ENCODE measurements at places on chromosomes 12 and 14.
A peak's percentile ranks its signal among the peaks of the same experiment; 100 is the strongest.

DNA sequence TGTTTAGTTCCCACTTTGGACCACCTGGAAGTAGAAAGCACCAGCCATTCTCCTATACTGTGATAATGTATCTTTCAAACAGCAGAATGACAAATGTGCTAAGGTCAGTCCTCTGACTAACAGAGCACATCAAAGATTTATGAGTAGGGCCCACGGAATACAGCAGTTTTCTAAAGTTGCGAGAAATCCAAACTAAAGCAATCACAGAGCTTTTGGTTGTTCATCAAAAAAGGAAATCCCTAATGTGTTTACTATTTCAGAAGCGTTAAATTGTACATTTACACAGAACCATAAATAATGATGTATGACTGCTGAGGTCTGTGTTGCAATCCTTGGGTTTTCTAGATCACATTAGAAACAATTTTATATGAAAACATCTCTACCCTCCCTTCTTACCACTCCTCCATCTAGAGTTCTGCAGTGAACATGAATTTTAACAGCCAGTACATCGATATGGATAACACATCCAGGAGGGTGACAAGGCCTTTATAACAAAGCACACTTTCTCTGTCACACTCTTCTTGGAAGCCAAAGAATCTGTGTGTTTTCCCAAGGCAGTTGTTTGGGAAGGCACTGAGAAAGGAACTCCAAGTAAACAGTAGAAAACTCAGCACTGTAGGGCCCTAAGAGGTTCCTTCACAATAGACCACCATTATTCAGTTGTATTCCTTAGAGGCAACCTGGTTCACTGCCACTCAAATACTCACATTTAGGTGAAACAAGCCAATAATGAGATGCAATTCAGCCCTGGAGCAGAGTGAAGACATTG lies 7.3 kb downstream of the KITLG start:
- DNase-seq: no peak

GRCh38 chr12:8493084-8493483 lies 20.2 kb upstream of the CLEC4D start:
- DNase-seq: no peak

GRCh38 chr12:15544589-15544988 lies 222.3 kb downstream of the PTPRO start:
- DNase-seq: no peak

DNA sequence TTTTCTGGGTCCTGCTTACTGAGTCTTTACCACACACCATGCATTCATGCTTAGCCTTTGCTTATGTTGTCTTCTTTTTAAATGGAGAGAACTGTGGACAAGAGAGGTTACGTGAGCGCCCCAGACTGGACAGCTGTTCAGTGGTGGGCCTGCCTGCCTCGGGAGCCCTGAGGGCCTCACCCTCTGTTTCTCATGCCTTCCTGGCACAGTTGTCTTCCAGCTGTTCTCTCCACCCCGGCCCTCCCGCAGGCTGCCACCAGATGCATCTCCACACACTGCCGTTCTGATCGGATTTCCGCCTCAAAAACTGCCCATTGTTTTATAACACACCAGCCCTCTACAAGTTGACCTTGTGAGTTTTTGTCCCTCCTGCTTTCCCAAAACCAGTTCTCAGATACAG lies 100.8 kb downstream of the SAMD4A start:
- no peak for DNase-seq

GRCh38 chr14:28867571-28867970 lies 101.0 kb downstream of the FOXG1 start:
- DNase-seq: no peak

- DNase-seq: no peak
These were observed 452.4 kb upstream of the NOVA1 start for GRCh38 chr14:27050208-27050607.

GRCh38 chr14:104293231-104293841 lies 154.9 kb downstream of the KIF26A start:
- DNase-seq: no peak

- no peak for DNase-seq
These were observed 129.9 kb downstream of the GRIP1 start for GRCh38 chr12:66549050-66549389.

DNA sequence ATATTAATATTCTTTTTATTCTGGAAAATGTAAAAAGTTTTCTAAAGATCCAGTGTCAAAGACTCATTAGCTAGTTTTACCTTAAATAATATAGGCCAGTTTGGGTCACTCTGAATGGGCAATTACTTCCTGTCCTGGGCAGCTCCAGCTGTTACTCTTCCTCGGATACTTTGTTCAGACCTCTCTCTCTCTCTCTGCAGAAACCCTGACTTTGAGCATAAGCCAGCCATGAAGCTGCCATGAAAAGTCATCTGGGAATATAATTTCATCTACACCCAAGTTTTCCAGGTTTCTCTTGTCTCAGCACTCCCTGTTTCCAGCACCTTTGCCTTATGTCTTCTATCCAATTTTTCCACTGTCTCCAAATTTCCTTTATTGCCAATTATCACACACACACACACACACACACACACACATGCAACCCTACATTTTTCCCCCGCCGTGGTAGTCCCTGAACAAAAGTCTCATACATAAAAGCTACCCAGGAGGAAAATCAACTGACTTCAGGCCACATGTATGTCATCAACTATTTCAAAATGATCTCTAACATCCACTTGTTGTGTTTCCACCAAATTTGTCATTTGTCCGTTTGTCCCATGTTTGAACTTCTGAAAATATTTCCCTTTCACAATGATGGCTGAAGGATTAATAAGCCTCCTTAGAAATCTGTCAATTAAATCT lies 318.1 kb downstream of the SSPN start:
- DNase-seq: no peak

- no peak for DNase-seq
These were observed 34.6 kb downstream of the ABHD12B start for GRCh38 chr14:50906326-50907065.

DNA sequence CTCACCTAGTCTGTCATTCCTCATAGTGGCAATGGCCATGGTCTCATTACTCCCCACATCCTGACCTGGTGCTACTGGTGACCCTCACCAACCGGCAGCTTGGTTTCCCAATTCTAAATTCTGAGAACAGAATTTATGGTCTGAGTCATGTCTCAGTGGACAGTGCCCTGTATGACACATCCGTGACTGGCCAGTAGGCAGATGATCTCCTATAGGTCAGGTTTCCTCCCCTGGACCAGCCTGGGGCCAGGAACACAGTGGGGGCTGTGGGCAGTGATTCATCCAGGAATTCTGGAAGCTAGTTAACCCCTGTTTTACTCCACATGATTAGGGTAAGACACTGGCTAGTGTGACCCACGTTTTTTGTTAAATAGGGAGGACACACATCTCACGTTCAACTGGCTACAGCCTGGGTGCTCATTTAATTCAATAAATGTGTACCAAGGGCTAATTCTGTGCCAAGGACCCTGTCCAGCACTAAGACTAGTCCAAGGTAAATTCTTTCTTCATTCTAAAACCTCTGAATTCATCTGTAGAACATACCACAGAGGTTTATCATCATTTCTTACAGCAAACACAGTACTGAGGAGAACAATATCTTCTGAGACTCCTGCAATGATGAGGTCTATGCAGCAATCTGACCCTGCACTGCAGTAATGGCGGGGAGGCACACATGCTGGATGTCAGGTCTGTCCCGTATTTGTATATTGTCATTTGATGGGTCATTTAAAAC lies 249.6 kb upstream of the TBX3 start:
- DNase-seq: peak; percentile 86

DNA sequence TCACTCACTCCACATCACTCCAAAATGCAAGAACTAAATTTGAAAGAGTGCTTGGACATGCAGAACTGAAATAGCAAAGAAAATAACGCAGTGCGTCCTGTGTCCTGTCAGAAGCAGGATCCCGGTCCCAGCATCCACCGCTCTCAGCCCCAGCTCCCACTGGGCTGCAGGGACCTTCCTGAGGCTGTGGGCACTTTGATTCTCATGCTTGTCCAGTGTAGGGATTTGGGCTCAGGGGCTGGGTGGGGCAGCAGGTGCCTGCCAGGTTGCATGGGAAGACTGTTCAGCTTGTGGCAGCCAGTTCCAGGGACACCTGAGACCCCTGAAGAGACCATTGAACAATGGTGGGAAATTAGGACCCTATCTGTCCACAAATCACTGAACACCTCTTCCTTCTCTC lies 140.0 kb upstream of the FKBP4 start:
- no peak for DNase-seq

DNA sequence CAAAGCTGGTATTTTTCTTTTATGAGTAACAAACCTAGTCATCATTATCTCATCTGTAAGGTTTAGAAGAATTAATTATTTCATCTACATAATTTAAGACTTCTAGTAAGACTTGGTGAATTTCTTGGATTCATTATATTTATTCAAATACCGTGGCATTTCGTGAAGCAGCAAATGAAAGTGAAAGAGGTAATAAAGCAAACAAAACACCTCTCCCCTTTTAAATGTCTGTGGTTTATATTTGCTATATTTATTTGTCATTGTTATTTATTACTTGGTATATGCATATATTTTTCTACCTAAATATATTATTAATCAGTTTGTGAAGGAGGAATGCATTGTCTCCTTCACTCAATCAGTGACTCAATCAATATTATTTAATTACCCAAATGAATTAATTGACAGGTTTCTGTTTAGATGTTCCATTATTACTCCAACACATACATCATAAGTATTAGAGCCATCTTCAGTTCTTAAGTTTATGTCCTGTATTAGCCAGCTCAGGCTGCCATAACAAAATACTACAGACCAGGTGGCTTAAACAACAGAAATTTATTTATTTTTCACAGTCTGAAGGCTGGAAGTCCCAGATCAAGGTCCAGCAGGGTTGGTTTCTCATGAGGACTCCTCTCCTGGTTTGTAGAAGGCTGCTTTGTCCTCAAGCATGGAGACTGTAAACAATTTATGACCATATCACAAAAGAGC lies 6.6 kb downstream of the CFAP54 start:
- DNase-seq: no peak

- DNase-seq: peak; percentile 33
These were observed 69.4 kb downstream of the CD163L1 start for GRCh38 chr12:7374423-7375144.

DNA sequence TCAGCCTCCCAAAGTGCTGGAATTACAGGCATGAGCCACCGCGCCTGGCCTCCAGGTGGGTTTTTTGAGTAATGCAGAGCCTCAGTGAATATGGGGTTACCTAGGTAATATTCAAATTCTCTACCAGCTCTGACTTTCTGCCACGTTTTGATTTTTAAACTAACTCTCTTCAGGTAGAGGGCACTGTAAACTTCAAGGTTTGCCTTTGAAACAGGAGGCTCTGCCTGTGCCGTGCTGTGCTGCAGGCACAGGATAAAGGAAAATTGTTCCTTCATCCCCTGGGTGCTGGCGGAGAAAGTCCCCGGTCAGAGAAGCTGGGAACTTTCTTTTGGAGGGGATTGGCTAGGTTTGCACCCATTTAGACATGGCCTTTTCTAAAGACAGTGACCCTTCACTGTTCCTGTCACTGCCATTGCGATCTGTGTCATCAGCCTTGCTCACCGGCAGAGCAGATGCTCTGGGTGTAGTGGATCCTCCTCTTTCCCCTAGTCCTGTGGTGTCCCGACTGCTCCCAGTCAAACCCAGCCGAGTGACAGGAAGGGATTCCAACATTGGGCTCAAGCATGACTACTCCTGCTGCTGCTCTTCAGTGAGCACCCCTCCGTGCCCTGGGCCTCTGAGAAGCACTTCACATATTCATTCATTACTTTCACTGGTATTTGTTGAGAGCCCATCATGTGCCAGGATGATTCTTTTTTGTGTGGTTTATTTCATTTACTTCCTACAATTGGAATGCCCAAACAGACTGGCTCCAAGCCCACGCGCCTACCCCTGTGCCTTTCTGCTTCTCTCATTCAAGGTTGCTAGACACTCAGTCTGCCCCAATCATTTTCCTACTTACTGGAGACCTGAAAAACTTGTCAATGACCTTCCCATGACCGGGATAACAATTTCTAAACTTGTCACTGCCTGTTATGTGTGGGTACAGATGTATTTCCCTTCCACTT lies 103.6 kb downstream of the TMEM30B start:
- DNase-seq: peak; percentile 32

DNA sequence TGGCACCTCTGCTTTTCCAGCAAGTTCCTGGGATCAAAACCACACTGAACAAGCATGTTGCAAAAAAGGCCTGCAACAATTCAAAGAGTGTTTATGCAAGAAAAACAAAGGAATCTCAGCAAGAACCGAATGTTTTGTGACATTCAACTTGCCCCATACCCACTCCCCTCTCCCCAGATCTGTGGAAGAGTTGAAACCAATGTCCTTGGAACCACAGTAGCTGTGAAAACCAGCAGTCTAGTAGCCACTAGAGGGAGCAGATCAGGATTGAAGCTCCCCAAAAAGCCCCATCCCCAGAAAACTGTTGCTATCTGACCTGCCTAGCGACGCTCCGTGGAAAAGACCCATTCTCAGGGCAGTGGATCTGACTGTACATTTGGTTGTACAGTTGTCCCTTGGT lies 27.1 kb downstream of the PRKAB1 start:
- DNase-seq: no peak

DNA sequence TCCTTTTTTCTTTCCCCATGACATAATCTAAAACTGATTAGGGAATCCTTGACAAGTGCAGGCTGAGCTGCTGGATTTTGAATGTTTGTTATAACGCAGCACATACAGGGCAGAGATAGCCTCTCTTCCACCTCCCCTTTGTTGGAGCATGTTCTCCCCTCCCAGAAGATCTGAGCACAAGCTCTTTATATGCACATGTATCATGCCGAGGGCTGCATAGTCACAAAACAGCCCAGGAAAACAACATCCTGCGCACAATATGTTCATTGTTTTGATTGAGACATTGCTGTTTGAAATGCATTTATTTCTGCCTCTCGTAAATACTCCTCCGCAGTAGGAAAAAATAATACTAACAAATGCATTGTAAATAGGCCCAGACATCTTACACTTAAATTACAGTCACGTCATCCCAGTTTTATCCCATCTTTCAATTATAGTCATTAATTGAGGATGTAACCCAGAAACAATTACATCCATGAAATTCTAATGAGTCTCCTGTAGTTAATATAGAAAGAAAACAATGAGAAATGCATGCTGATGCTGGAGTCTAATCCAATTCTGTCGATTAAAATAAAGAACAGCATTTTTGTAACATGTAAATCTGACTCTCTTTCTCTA lies 401.8 kb downstream of the BTG1 start:
- no peak for DNase-seq

DNA sequence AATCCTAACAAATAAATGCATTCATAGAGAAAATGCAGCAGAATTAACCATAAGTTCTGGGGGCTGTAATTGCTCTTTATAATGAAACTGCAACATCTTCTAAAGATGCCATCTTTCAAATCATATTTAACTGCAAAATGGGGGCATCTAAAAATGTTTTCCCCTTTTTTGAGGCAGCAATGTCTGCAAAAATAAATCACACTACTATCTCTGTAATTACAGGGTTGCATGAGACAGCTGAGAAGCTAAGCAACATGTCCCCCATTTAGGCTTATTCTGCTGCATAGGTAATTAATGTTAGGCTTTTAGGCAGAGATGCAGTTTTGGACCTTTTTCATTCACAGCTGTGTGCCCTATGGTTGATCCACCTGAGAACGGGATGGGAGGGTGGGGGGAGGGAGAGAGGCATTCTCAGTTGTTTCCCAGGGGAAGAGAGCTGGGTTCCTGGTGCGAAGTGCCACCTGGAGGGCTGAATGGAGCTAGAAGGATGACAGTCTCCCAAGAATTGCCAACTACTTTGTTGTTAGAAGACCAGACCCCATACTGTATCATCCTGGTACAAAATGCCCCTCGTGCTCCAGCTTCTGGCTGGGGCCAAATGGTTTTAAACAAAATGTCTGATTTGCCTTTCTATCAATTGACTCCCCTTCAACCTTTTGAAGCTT lies 154.2 kb downstream of the APAF1 start:
- DNase-seq: no peak

GRCh38 chr14:94374749-94375260 lies 13.6 kb downstream of the SERPINA1 start:
- DNase-seq: no peak
